ENCODE measurements at places on chromosomes 5 and 9.

- DNase-seq, result no peak
Measured at GRCh38 chr5:143248822-143249579, 154.5 kb downstream of the NR3C1 start.

- no peak for DNase-seq
Measured at GRCh38 chr5:103598997-103599566, 36.5 kb upstream of the NUDT12 start.

GRCh38 chr9:98334796-98335195, 79.3 kb upstream of the TBC1D2 start:
- DNase-seq, result no peak

DNA sequence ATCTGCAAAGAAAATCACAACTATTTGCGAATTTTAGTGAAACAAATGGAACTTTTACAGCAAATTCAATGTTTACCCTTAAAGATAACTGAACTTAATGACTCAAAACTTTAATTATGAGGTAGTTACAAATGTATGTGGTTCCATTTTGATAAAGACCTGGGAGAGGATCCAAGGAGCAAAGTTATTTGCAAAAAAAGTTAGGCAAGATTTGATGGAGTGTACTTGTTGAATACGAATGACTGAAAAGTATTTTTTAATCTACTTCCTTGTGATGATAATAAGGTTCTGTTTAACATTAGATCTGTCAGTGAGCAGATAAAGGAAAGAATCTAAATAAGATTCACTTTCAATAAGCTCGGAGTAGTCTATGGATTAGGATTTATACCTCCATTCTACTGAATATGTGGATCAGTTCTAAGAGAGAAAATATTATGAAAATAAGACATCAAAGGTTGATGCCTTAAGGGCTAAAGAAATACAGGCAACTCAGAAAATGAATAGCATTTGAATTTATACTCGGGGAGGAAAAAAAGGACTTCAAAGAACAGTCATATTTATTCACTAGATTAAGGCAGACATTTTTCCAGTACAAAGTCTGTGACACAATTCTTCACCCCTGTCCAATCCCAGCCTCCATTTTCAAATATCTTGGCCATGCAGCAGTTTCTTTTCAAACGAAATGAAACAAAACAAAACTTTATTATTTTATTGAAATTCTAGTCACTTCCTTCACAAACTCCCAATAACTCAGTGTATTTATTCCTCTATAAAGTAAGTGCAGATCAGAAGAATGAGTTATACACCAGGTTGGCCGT, 199.8 kb downstream of the PDE4D start:
- DNase-seq, result no peak

DNA sequence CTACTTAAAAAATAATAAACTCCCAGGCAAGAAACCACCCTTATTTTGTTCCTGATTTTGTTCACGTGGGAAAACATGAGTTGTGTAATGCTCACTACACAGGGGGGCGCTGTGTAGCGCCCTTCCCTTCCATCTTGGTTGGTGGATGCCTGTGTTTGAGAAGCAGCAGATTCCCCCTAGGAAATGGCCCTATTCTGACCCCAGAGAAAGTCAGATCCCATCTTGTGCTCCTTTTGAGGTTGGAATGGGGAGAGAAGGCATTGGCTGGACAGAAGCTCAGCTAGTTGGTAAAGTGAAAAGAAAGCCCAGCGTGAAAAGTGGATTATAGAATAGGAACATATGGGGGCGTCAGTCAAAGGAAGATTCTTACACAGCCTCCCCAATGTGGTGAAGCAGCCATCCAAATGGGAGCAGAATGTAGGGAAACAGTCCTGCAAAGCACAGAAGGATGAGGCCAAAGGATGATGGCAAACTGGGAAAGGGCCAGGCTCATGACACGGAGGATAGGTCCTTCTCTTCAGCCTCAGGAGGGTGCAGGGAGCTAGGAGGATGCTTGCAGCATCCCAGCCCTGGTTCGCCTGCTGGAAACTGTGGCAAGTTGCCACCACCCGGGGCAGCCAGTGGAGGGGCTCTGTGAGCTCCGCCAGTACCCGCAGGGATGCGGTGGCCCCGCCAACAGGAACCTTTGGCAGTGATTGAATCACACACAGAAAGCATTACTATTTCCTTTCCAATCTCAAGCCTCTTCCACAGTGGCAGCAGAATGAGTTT, 314.2 kb upstream of the DAP start:
- peak; percentile 53 for DNase-seq

DNA sequence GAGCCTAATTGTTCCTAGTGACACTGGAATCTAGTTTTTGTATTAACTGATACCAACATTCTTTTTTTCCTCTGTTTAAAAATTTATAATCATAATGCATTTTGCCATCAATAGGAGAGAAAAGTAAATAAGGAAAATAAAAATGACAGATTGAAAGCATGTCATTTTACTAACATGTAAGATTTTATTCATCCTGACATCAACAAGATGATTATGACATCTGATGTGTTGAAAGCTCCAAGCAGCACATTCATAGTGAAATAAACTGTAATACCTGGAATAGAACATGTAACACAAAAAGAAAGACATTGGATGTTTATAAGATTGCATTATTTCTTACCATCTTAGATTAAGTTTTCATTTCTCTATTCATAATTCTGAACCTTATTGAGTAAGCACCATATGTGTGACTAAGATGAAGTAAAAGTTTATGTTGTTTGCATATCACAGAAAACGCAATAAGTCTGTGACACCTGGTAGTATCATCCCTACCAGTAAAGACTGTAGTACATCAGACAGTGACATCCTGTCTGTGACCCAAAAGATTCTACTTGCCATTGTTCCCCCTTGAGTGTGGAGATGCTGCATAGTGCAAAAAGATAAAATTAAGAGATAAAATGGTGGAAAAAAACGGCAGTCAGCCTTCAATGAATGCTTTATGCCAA, 225.6 kb downstream of the PCSK5 start:
- DNase-seq, result no peak

- no peak for DNase-seq
Measured at GRCh38 chr5:23655674-23656073, 148.3 kb downstream of the PRDM9 start.

DNA sequence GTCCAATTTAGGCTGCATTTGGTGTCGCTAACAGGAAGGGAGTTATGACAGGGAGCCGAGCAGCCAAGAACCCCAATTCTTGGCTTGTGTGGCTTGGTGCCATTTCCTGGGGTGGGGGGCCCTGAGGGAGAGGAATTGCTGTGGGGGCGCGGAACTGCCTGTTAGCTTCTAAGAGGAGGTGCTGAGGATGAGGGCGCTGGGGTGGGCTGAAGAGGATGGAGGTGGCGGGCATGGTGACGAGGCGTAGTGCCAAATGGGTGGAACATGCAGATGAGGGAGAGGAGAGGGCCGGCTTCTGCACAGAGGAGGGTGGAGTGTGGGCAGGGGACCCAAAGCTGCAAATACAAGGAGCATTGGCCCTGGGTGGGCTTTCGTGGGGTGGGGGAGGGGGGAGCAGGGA, 27.9 kb downstream of the IER5L start:
- no peak for DNase-seq

DNA sequence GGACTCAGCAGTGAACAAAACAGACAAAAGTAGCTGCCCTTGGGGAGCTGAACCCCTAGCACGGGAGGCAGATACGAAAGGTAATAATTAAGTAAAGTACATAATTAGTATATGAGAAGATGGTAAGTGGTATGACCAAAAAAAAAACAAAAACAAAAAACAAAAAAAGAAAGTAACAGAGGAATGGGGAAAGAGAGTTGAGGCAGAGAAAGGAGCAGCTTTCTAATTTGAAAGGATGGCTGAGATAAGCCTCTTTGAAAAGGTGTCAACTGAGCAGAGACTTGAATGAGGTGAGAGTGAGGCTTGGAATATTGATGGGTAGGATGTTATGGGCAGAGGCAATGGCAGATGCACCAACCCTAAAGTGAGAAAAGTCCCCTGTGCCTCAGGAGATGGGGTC, 69.7 kb downstream of the CARTPT start:
- DNase-seq, result no peak

DNA sequence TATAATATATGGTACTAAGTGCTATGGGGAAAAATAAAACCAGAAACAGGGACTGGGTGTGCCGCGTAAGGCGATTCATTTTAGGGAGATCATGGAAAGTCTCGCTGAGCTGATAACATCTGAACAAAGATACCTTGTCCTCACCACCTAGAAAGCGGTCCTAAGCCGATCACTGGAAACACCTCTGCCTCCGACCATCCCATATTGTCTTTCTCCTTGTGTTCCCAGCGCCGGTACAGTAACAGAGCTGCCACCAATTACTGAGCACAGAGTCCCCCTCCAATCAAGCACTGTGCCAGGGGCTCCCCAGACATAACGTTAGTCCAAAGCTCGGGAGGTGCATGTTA, 704 bp downstream of the CCDC112 start:
- no peak for DNase-seq
